ENCODE measurements at places on chromosomes 13 and 19.

- DNase-seq: no peak
Measured at GRCh38 chr13:82248762-82249161, 1633.5 kb downstream of the SLITRK1 start.

DNA sequence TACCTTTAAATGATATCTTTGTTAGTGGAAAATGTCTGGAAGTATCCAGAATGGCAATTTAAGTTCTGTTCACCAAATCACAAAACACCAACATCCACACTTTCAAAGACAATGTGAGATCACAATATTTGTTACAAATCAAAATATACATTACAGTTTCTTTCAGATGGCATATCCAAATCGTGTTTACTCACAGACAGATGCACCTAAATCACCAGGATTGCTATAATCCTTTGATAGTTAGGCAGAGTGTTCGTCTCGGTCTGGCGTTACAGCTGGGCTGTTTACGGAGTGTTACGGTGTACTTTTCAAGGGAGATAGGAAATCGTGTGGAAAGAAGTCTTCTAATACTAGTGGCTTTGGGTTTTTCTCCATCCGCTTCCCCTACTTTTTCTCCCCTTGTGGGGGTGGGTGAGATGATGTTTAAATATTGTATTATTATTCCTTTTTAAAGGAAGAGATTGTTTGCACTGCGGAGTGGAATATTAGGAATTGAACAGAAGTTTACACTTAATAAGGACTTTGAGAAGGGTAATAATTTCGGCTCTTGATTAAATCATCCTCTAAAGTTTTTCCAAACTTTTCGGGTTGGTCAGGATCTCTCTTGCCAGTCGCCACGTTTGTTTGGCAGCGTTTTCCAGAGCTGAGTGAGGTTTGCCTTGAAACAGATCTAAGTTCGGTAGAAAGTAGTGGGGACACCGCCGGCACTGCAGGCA lies 1.8 kb downstream of the MAB21L1 start:
- peak; percentile 64 for DNase-seq

- no peak for DNase-seq
Measured at GRCh38 chr13:83162493-83162892, 719.8 kb downstream of the SLITRK1 start.

GRCh38 chr13:26007261-26008125 lies 44.3 kb downstream of the SHISA2 start:
- no peak for DNase-seq

DNA sequence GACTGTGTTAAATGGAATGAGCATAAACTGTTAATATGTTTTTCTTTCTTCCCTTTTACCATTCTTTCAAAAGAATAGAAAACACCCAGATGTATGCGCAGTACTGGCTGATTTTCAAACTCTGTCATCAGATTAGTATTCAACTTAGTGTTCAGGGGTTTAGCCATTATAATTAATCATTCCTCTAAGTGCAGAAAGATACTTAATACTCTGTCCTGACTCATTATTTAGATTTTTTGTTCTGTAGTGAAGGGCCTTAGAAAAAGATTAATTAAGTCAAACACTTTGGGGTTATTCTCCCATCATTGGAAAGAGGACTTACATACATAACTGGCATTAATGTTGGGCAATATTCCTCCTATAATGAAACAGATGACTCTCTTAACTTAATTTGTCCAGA lies 1316.7 kb upstream of the SLC10A2 start:
- no peak for DNase-seq

- peak; percentile 14 for DNase-seq
Measured at GRCh38 chr13:95470574-95471366, 81.8 kb upstream of the CLDN10 start.

DNA sequence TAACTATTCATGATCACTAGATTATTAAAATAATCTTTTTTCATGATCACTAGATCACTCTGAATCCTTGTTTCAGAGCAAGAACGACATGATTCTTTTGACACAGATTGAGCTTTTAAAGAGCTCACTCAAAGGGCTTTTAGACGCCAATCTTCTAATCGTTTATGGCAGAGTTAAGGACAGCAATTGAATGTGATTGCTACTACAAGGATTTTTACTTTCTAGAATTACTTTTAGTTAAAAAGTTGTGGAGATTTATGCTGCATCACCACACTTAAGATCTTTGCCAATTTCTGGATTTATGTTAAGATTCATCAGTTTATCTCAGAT lies 1.3 kb downstream of the EXOSC8 start:
- DNase-seq: no peak

GRCh38 chr13:100235311-100235901 lies 146.5 kb downstream of the PCCA start:
- no peak for DNase-seq

DNA sequence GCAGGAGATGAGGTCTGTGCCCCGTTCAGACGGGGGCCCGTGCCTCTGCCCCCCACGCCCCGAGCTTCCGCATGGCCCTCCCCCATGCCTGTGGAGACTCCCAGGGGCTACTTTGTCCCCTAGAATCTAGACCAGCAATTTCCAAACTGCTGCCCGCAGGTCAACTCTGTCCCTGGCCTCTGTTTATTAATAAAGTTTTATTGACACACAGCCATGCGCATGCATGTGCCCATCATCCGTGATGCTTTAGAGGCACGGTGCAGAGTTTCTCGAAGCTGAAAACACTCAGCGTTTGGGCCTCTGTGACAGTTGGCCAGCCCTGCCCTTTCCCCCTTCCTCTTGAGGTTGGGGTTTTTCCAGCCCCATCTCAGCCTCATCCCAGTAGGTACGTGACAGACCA lies 140.0 kb downstream of the KDM4B start:
- DNase-seq: no peak

GRCh38 chr19:3844596-3844995 lies 24.2 kb downstream of the ZFR2 start:
- no peak for DNase-seq

DNA sequence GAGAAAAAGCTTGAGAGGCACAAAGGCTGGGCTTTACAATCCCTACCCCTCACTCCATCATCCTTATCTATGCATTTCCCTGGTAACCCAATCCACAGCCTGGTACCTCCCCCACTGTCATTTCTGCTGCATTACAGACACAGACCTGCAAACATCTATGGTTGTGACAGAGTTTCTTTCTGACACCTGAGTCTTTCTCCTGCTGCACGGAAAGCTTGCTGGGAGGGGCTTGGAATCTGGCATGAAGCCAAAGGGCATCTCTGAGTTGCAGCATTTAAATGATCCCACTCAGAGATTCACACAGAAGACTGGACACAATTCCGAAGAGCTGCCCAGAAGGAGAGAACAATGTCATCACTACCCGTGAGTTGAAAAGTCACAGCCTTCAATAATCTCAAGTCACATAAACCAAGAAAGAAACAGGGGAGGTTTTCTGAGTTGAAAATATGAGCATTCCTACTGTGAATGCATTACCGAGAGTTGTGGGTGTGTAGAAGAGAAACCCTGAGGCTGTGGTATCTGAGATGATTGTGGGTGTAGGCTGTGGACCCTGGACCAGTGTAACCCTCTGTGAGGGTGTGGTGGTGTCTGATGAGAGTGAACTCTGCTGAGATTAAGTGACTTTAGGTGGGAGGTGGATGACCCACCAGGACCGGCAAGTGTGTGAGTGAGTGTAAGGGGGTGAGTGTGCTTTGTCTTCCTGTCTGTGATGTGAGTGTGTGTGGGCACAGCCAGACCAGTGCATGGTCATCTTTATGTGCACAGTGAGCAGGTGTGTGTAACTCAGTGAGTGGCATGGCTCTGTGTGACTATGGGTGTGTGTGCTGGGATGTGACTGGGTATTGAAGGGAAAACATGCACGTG lies at the start of gene LGALS14:
TSS of gene LGALS14 (plus strand) at position 301 of the 864 bp plus-strand sequence. CDS start at position 349, 48 bp downstream.
- DNase-seq: no peak

GRCh38 chr13:92270990-92271389 lies 872.6 kb downstream of the GPC5 start:
- DNase-seq: no peak

GRCh38 chr13:94659598-94659946 lies 52.8 kb downstream of the SOX21 start:
- no peak for DNase-seq

DNA sequence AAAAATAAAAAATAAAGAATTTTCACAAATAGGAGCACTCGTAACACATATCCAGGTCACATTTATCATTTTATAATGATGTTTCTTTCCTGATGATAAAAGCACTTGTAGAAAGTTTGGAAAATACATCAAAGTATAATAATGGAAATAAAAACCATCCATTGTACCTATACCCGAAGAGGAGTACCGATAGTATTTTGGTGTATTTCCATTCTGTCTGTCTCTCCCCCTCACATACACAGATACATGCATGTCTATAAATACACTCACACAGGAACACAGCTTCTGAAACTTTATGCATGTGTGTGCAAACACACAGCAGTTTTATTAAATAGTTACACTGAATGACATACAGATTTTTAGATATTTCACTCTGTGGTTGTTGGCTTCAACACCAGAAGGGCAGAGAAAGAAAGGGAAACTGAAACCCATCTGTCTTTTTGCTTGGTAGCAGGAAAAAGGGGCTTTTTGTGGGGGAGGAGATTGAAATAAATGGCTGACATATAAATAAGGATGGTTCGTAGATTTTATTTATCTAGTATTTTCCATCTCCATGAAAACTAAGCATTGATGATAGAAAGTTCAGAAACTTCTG lies 114.8 kb downstream of the LRCH1 start:
- no peak for DNase-seq

GRCh38 chr19:50791594-50792271 lies 1.5 kb downstream of the ACP4 start:
- no peak for DNase-seq

DNA sequence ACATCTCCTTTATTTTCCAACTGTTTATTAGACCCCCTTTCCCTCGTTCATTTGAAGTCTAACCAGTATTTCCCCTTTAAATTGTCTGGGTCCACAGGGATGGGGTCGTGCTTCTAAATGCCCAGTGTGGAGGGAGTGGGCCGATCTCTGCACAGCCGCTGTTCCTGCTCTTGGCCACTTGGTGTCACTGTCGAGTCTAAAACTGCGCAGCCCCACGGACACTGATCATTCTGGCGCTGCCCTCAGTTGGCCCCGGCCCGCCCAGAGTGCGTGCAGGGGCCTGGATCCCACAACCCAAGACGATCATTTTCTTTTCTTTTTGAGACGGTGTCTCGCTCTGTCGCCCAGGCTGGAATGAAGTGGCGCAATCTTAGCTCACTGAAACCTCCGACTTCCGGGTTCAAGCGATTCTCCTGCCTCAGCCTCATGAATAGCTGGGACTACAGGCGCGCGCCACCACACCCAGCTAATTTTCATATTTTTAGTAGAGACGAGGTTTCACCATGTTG lies 12.0 kb downstream of the WDR88 start:
- DNase-seq: peak; percentile 70

DNA sequence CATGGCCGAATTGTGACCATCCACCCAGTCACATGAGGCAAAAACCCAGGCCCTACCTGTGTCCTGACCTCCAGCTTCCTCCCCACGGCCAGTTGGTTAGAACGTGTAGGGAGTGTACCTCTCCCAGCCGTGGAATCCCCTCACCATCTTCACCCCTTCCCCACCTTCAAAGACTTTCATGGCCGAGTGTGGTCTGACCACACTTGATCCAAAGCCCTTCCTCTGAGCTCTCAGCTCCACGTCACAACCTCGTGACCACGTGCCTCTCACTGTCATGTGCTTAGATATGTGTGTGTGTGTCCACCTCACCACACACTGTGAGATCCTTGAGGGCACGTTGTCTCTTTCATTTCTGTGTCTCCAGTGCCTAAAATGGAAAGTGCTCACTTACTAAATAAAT lies 48.6 kb upstream of the UBE2L5 start:
- no peak for DNase-seq

- no peak for DNase-seq
Measured at GRCh38 chr13:69315039-69315438, 792.6 kb upstream of the ATXN8OS start.

DNA sequence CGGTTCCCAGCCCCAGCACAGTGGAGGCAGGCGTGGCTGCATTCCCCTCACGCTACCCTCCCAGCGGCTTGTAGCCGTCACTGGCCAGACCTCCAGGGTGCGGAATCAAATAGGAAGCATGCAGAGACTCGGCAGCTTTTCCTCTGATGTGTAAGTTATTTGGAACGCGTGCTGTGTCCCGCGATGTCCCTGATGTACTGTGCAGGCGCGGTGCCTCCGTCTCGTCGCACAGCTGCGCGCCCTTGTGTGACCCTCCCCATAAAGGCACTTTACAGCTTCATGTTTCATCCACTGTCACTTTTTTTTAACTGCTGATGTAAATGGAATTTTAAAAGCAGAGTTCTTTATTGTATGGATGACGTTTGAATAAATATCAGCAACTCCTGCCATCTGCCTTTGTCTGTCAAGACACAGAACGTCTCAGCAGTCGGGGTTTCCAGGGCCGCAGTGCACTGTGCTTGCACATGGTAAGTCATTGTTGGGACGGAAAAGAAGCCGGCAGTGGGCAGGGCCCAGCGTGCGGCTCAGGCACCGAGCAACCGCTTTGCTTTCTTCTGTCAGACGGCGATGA lies 7.3 kb upstream of the F7 start:
- DNase-seq: no peak

DNA sequence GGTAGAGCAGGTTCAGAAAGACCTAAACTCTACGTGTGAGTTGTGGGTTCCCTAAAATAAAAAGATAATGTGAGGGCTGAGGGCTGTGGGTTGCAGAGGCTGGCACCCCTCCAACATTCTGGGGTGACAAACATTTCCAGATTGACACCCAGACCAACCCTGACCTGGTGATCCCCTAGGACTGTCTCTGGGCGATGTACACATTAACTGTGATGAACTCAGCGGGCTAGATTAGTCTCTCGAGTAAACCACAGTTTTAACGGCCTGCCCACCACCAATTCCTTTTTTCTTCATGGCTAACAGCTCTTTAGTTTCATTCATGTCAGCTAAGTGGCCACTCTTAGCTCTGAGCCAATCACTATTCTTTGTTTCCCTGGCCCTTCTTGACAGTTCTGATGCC lies 24.8 kb downstream of the SIAH3 start:
- DNase-seq: no peak

- DNase-seq: no peak
Measured at GRCh38 chr13:33379608-33380007, 94.1 kb upstream of the STARD13 start.

GRCh38 chr19:748274-748598 lies 2.7 kb upstream of the MISP start:
- no peak for DNase-seq

DNA sequence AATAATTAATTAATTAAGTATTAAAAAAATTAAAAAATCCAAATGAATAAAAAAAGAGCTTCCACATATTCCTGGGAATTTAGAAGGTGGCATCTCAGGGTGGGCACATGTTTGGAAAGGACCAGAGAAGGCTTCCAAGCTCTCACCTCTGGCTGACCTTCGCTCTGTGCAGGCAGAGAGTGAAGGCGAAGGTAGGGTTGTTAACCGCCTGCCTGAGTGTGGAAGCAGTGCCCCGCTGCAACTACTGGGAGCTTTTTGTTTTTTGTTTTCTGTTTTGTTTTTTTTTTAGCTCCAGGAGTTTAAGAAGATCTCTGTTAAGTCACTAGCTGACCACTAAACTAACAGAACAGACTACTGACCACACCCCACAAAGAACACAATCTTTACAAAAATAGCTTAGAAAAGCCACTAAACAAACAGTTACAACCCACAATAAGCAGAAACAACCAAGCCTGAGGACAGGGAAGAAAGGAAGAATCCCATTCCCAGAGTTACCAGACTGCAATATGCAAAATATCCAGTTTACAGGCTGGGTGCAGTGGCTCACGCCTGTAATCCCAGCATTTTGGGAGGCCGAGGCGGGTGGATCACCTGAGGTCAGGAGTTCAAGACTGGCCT lies 11.4 kb downstream of the ZNF541 start:
- DNase-seq: no peak

Measured in right kidney (tissue), 9 donors.